ENCODE measurements at places on chromosomes 1 and 21. TPM values are rescaled to one million over a fixed set of nuclear protein-coding genes. Genes with fewer than 3 reads are reported as not detected.

The UHMK1 gene
- total RNA-seq = 53.6 TPM

The SPATA17 gene
- 0.26 TPM for total RNA-seq

The LEFTY2 gene
- total RNA-seq = 2.2 TPM

The TRAF3IP3 gene
- total RNA-seq = 12.4 TPM

The TAL1 gene
- 18.3 TPM for total RNA-seq
